ENCODE measurements at places on chromosomes 11 and 22.

- no peak for DNase-seq
Measured at GRCh38 chr22:46953968-46954765, 191.7 kb downstream of the TBC1D22A start.

- no peak for DNase-seq
Measured at GRCh38 chr11:64799623-64800302, 3.3 kb downstream of the MAP4K2 start.

- DNase-seq: no peak
Measured at GRCh38 chr11:118074785-118075184, 2.1 kb upstream of the TMPRSS4 start.

- no peak for DNase-seq
Measured at GRCh38 chr22:43533156-43533530, 121.3 kb downstream of the MPPED1 start.

DNA sequence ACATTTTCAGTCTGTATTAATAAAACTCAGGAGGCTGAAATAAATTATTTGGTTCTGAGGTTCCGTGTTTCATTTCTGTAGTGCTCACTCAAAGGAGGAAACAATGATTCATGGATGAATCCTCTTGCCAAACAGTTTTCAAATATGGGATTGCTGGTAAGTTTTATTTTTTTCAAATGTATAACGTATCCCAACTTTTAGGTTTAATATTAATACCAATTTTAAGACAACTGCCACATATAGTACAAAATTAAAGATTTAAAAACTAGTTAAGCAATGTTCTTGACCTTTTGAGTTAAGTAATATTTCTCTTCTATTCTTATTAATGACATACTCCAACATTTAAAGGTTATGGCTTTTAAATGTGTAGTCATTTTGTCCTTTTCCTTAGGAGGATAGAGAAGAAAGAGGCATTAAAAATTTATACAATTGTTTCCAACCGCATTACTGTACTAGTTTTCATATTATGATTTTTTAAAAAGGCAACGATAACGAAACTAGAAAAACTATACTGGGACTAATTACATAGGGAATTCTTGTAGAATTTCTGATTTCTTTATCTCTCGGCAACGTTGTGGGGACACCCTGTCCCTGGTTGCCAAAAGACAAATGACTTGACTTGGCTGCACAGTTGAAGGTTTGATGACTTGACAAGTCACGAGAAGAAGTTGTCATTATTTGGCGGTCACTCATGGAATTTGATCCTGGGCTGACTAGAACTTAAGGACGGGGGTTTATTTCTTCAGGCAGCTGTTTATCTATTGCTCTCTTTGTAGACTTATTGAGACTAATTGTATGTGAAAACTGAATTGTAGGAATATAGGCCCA lies 69.1 kb upstream of the ADSL start:
- DNase-seq: no peak

DNA sequence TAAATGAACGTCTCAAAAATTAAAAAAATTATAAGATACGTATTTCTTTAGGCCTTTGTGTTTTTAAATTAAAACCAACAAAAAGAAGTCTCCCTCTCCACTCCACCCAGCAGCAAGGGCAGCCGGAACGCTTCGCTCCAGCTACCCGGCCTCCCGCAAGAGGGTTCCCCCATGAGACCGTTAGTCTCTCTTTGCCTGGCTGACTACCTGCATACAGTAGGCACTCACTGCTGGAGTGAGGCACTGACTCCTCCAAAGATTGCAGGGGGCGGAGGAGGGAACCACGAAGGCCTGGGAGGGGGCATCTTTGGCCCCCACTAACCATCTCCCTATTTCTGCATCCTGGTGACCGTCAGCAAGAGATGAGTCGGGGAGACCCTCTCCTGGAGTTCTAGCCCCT lies 10.1 kb downstream of the CBX6 start:
- no peak for DNase-seq

- no peak for DNase-seq
Measured at GRCh38 chr22:44391015-44391414, 78.3 kb upstream of the SHISAL1 start.

DNA sequence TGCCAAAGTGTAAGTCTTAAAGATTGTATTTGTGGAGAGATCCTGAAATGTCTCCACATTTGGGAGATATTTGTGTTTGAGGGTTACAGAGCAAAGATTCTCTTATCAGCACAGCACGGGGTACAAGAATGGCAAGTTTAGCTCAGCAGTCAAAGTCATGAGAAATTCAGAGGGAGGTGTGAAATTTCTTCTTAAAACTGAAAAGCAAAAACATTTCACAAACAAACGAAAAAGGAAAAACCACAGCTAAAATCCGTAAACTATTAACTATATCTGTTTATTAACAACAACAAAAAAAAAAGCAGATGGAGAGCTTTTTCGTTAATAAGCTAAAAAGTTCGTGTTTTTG lies 40.9 kb upstream of the ETS1 start:
- DNase-seq: no peak

DNA sequence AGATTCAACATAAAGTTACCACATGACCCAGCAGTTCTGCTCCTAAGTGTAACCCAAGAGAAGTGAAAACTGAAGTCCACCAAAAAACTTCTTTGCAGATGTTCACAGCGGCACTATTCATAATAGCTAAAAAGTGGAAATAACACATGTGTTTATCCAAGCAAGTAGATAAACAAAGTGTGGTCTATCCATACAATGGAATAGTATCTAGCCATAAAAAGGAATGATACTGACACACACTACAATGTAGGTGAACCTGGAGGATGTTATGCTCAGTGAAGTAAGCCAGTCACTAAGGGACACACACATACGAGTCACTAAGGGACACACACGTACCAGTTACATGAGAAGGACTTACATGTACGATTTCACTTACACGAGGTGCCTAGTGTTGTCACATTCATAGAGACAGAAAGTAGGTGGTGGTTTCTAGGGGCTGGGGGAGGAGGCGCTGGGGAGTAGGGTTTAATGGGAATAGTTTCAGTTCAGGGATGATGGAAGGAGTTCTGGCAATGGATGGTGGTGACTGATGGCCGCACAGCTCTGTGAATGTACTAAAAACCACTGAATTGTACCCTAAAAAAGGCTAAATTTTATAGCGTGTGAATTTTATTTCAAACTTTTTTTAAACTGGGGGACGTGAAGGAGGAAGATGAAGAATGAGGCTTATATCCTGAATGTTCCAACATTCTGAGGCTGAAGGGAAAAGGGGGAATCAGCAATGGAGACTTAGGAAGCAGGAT lies 27.2 kb upstream of the COMT start:
- DNase-seq: no peak

GRCh38 chr11:46050003-46050461 lies 71.2 kb downstream of the PHF21A start:
- DNase-seq: no peak

DNA sequence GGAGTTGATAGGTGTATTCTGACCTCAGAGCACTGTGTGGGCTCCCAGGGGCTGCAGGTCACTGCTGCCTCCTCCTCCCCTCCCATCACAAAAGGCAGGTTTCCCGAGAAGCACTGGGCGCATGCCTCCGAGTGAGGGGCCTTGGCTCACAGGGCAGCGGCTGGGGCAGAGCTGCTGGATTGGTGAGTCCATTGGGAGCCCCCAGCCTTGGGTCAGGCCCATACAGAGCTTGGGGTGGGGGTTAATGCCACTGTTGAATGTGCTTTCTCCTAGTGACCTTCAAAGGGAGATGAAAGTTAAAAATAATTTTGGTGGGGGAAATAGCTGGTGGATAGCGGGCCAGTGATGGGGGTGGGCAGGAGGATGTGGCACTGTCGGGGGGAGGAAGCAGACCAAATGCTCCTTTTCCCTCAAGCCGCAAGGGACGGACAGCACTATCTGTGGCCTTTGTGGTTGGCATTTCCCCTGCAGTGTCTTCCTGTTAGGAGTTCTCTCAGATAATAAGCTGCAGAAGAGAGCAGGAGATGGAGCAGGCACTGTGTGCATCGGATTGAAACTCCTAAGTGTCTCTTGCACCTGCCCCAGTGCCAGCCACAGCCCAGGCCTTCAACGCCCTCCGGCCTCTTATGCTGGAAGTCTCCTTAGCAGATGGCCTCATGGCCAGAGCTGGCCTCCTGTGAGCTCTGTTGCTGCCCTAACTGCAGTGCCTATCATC lies 3.2 kb downstream of the TUBA8 start:
- peak; percentile 51 for DNase-seq

DNA sequence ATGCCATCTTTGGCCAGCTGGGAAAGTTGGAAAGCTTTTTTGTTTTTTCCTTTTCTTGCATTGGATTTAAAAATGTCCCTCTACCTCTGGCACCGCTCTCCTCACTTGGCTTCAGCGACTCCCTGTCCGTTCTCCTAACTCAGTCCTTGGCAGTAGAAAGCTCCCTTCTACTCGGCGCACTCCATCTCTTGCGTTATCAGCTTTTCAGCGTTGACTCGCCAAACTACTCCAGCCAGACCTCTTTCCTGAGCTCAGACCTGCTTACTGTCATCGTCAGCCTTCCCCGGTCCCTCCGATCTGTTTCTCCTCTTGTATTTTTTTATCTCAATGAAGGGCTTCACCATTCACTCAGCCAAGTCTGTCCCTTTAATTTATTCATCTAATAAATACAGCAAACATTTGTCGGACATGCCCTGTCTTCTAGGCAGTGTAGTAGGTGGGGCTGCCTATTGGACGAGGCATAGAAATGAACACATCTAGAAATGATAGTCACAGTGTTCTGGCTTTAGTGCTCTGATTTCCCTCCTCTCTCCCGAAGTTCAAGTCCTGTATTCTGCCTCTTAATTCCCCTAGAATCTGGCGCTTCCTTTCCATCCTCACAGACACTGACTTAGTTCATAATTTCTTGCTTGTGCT lies 839 bp downstream of the CEP164 start:
- peak; percentile 21 for DNase-seq

All from suppressor macrophage (primary cell).